Fibroblast of the aortic adventitia (primary cell): ENCODE measurements at places on chromosomes 2 and 18. TPM values are rescaled to one million over a fixed set of nuclear protein-coding genes. Genes with fewer than 3 reads are reported as not detected.

DNA sequence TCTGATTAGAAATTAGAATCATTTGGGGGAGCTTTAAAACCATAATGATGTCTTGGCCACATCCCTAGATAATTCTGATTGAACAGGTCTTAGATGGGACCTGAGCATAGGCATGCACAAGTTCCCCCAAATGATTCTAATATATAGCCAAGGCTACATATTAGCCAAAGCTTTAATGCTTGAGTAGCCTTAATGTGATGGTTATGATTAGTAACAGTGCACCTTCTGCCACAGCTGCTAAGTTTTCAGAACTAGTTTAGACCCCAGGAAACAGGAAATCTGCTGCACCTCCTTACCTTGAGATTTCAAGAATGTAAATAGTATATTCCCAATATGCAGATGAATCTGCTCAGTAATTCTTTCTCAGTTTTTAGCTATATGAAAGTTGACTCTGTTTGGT is 119.8 kb downstream of the PTPN4 start:
- no peak for DNase-seq

Gene BCL2
- 4.2 and 13.2 TPM in 2 replicates for total RNA-seq

Gene DIPK1C
- not detected in 2 replicates for total RNA-seq

DNA sequence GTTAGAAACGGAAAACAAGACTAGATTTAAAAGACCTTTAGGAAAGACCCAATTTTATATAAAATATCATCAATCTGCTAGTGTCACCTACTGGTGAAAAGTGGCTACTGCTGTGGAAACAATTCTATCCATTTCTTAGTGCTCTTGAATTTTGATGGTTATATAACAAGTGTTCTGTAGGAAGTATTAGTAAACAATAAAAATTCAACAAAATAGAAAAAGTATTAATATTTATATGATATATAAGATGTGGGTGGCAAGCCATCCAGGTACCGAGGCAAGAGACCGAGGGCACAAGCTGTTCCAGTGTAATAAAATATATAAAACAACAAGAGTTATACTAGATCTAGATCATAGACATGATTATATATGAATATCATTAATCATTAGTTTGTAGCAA is 6.2 kb upstream of the TMEM87B start:
- peak; percentile 89 for DNase-seq

GRCh38 chr2:199987586-199987985 is 32.2 kb downstream of the MAIP1 start:
- DNase-seq = peak; percentile 13

GRCh38 chr2:47402555-47402804 is 476 bp upstream of the MSH2 start:
- DNase-seq = no peak

DNA sequence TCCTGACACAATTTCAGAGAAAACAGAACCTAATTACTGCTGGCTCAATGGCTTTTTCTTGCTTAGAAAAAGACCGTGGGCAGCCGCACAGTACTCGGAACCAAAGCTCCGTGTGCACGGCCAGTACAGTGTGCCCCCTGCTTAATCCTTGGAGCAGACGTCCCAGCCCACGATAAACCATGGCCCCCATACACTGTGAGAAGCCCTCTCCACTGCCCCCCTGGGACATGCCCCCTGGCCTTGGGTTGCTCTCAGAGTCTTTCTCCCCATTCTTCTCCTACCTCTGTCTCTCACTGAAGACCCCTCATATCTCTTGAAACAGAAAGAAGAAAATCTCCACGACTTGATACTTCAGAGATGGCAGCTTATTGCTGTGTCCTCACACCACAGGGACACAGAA is 44.0 kb downstream of the CYP26B1 start:
- no peak for DNase-seq

Gene DNAH7
- 2.6 and 2.7 TPM in 2 replicates for total RNA-seq

Gene ALLC
- total RNA-seq = not detected in 2 replicates

DNA sequence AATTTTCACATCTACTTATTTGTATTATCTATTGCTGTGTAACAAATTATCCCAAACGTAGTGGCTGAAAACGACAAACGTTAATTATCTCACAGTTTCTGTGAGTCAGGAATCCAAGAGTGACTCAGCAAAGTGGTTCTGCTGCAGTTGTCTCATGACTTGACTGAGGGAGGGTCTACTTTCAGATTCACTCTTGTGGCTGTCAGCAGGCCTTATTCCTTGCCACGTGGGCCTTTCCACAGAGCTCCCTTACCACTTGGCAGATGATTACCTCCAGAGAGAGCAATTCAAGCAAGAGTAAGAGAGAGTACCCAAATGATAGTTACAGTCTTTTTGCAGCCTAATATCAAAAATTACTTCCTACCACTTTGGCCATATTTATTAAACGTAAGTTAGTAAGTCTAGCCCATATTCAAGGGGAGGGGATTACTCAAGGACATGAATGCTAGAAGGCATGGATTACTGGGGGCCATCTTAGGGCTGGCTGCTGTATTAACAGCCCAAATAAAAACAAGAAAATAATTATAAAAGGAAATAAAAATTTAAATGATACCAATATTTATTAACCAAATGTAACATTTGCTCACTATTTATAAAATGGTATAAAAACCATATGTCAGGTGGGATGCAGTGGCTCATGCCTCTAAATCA is 48.7 kb upstream of the NBEAL1 start:
- DNase-seq = peak; percentile 73

Gene UPP2
- not detected in 2 replicates for total RNA-seq

Gene PRKAG3
- 0.18 and 0.41 TPM in 2 replicates for total RNA-seq

DNA sequence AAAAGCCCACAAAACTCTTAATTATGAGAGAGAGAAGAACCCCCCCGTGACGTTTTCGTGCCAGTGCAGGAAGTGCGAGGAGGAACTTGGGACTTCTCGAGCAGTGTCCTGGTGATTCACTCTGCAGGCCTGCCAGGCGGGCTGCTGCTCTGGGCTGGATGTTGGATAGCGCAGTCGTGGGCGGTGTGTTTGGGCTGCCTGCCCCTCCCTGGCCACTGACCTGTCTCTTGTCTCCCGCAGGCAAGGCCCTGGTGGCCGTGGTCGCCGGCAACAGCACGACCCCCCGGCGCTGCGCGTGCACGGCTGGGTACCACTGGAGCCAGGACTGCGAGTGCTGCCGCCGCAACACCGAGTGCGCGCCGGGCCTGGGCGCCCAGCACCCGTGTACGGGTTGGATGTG is 29.0 kb downstream of the TNFRSF11A start:
- DNase-seq = no peak

DNA sequence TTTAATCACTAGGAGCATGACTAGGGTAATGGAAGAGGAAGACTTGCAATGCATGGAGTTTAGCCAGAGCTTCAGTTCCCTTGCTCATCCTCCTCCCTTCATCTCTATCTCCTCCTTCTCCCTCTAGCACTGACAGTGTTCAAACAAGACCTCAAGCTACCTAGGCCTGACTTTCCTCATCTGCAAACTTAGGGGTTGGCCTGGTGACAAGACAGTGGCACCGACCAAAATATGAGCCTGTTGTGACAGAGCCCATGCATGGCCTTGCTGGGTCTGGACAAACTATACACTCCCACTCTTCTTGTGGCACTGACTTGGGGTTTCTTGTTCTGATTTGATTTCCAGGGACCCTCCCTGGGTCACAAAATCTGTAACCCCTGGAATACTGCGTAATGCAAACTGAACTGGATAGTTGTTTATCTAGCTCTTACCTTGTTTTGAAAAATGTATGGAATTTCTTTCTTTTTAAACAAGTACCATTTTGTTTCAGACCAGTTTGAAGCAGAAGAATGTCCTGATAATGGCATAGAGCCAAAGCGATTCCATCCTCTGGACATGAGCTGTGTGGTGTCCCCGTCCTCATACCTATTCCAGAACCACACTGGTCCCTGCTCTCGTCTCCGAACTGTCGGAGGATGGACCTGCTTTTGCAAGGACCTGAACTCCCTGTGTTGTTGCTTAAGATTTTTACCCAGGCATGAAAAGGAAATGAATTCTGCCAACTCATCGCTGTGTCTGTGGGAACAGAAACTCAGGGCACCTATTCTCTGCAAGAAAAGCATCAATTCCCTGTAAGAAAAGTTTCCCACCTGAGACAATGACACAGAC is 33.4 kb upstream of the PPP4R1 start:
- DNase-seq = peak; percentile 8

DNA sequence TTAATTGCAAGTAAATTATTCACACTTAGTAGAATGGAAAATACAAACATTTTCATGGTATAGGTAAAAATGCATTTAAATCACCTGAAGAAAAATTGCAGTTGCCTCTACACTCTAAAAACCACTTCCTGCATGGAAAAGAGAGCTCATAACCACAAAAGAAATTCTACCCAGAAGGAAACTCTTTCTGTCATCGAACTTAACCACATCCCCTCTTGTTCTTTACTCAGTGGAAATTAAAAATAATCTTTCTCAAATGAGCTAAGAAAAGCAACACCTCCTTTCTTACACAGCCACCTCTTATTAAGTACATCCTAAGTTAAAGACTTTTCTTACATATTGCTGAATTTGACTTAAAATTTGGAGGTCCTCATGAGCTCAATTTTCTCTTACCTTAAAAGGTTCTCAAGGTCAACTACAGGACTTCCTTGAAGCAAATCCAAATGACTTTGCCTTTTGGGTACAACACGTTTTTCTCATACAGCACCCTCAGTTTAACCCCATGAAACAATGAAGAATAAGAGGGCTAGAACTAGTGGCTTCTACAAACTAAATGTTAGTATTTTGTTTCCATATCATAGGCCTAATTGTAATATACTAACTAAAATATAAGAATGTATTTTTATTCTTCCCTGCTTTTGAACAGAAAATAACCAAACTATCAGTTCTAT is 109.1 kb upstream of the CRIM1 start:
- no peak for DNase-seq

DNA sequence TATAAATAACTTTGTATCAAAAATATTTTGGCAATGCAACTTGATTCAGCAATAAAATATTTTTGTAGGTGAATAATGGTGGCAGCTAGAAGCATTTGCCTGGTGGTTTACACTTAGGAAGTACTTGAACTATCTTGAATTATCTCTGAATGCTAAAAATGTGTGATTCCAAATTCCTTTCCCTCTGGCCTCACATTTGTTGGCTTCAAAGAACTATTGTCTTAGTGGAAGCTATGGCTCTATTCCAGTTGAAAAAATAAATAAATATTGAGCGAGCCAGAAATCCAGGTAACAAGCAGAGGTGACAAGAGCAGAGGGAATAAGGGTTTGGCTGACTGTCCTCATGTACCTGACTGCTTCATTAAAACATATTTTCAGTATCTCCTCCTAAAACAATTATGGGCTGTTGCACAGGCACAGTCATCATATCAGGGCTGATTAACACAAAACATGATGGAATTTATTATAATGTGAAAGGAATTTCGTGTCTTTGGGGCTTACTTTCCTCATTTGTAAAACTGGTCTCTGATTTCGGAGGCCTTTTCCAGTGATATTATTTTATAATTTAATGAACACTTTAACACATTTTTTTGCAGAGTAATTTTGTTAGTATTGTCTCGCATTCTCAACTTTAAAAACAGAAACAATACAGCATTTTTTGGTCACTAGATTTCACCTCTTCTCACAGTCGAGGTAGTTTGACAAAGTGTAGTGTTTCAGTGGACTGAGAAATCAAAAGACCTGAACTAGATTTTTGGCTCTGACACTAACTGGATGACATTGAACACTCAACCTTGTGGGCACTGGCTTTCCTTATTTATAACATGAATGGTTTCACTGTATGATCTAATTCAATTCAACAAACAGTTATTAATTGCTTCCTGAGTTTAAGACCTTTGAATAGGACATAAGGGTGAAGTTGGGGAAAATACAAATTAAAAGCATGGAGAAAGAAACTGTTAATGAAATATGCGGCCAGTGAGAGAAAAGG is 7.8 kb upstream of the CAVIN2 start:
- peak; percentile 88 for DNase-seq

Gene CHN1
- 2.3 and 3.3 TPM in 2 replicates for total RNA-seq

Gene UXS1
- total RNA-seq = 16.0 and 24.0 TPM in 2 replicates

Gene ESPNL
- total RNA-seq = 1.4 and 2.4 TPM in 2 replicates

- no peak for DNase-seq
Measured at GRCh38 chr2:48105848-48106247, 199.6 kb upstream of the FBXO11 start.

Gene ADGRF3
- 0.09 TPM in 1 of 2 replicates, not detected in the other for total RNA-seq

GRCh38 chr2:6917071-6917760 is at the start of gene RNF144A:
Gene RNF144A (plus strand): TSS chr2:6917412. CDS start chr2:6996927, 79,515 bp downstream.
- DNase-seq = peak; percentile 16

Gene ZNF385B
- total RNA-seq = 4.8 TPM in 1 of 2 replicates, not detected in the other

- peak; percentile 34 for DNase-seq
Measured at GRCh38 chr2:9644603-9645002, 13.8 kb upstream of the YWHAQ start.
